ENCODE measurements at places on chromosomes 2 and 18.

DNA sequence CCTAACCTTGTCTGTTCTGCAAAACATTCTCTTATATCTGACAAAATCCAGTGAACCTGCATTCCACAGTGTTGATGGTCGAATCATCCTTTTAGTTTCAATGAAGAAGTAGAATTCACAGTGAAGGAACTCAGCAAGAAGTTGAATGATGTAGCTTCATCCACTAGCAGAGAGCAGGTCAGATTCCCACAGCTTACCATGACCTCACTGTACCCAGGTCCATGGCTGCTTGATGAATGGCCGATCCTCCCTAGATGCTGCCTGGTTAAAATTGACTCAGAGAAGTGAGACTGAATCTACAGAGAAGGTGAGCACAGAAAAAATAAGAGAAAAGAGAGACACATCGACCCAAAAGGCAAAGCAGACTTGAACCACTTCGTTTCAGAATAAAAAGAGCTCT is 906.0 kb upstream of the CHAC2 start:
- DNase-seq = no peak

DNA sequence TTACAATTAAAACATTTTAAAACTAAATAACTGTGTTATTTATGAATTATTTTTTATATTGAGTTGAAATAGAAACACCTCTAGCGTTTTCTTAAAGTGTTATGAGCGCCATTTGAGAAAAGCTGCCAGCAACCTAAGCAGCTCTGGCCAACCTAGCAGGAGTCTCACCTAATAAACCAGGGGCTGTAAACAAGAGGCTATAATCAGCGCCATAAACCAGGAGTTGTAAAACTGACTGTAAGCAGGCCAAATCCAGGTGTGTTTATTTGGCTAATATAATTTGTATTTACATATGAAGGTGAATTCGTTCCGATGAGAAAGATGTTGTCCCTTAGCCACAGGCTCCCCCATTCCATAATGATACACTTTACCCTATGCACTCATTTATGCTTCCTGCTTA is 34.7 kb downstream of the LRRTM1 start:
- no peak for DNase-seq

GRCh38 chr2:223026357-223027110 is 25.5 kb upstream of the KCNE4 start:
- DNase-seq = no peak

GRCh38 chr2:109339519-109339966 is 210.5 kb downstream of the SH3RF3 start:
- DNase-seq = no peak

DNA sequence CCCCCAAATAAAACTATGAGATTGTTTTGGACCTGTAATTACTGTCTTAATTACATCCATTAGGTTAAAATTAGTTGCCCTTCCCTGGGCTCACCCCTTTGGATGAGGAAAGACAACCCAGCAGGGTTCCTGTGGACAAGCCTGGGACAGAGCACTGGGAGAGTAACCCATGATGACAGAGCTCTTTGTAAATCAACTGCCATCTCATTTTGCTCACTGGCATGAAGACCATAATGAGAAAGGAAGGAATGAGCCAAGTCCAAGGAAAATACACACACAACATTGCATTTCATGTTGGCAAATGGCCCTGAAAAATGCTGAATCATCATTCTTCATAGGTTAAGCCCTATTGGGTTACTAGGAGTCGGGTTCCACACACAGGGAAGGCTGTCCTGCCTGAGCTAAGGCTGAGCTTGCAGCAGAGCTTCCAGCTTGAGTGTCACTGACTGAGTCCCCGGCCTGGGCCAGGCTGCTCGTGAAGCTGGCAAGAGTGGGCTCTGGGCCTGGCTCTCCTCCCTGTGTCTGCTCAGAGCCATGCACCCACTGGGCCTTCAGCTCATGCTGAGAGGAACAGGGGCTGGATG is 94.1 kb upstream of the ACAA2 start:
- DNase-seq = no peak

GRCh38 chr2:118627156-118627555 is 220.3 kb downstream of the EN1 start:
- DNase-seq = no peak

DNA sequence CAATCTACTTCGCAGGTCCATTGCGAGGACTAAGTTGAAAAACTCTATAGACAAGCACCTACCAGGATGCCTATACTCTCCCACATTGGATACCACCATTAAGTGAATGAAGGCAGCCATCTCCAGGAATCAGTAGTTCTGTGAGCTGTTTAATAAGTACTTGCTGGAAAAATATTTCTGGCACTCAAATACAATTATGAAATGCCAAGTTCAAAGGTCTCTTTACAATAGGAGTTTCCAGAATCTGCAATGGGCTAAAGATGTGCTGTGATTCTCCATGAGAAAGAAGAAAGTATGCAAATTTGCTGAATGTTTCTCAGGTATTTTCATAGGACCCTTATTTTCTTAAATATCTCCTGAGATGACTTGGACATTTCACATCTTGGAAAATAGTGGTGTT is 103.0 kb downstream of the AP1S3 start:
- DNase-seq = no peak

DNA sequence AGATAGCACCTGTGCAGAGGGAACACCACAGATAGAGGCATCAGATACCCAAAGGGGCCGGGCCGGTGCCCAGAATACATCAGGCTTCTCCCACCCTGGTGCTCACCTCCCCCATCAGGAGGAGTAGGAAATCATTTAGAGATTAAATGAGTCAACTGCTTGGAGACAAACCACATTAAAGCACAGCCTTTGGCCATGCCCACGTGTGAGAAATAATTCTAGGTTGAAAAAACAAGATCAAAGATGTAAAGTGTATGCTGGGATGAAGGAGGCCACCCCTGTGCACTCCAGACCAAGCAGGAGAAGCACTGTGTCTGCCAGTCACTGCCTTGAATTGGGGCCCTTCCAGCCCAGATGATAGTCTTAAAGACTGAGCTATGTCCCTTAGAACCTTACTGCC is 152.8 kb upstream of the ACAA2 start:
- DNase-seq = no peak

Measured in activated T-helper 1 cell treated with anti-CD3 and anti-CD28 coated beads, Interleukin-2, amount 50 U/mL, for 16 hours (primary cell).